NCI-H2227 treated with DMSO at 0.1 percent for 48 hours (cell line): ENCODE measurements at places on chromosomes 11 and 22.

DNA sequence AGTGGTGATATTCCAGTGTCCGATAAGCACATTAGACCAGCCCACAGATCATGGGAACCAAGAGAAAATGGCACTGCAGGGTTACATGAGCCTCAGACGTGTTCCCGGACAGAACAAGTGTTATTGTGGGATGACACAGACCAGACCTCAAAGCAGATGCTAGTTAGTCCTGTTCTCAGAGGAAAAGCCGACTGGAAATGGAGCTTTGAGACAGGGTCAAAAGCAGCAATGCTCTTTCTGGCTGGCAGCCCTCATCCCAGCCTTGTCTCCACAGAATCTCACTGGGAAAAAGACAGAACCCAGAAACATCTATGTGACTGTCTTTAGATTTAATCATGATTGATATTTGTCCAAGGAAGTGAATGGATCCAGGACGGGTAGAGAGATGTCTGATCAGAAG, 506.8 kb downstream of the INSC start:
- DNase-seq, result no peak

DNA sequence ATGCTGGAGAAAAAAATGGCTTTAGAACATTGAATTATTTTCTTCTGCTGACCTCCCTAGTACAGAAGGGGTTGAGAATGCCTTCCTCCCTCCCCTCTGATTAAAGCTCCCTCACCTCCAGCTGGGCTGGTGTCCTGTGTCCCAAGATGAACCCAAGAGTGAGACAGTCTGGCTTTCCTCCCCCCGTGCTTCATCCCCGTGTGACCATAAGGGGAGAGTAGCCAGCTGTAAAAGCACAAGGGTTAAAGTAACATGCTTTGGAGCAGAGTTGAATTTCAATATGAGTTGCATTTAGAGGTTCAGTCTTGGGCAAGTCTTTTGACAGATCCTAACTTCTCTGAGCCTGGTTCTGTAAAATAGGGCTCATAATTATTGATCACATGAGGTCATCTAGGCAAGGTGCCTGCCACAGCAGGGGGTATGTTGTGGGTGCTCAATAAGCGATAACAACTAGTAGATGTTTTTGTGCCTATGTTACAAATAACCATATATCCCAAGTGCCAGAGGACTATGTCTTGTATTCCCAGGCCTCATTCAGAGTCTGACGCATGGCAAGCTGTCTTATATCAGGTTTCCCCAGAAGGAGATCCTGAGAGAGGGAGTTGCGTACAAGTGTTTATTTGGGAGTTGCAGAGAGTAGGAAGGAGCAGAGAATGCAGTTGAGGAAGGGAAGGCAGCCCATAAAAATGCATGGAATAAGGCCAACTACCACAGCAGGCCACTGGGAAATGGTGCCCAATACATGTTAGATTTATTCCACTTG, 4.1 kb downstream of the PRG2 start:
- no peak for DNase-seq

DNA sequence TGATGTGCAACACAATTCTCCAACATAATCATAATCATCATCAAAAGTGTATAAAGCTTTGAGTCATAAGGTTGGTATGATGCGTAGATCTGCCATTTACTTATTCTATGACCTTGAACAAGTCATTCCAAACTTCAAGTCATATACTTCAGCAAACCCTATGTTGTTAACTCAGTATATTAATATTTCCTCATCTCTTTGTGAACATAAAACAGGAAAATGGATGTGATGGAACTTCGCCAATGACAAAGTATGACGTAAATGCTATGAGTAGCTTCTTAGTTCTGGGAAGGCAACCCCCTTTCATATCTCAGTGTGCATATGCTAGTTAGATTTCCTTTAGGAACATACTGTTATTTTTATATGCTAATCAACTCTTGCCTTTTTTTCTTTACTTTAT, 102.7 kb upstream of the ANO3 start:
- no peak for DNase-seq

- no peak for DNase-seq
These were observed 80.4 kb downstream of the SERGEF start for GRCh38 chr11:17932472-17932871.

GRCh38 chr11:68840661-68841653, 759 bp downstream of the CPT1A start:
- no peak for DNase-seq

- no peak for DNase-seq
These were observed 1.8 kb upstream of the KRTAP5-4 start for GRCh38 chr11:1623716-1624115.

DNA sequence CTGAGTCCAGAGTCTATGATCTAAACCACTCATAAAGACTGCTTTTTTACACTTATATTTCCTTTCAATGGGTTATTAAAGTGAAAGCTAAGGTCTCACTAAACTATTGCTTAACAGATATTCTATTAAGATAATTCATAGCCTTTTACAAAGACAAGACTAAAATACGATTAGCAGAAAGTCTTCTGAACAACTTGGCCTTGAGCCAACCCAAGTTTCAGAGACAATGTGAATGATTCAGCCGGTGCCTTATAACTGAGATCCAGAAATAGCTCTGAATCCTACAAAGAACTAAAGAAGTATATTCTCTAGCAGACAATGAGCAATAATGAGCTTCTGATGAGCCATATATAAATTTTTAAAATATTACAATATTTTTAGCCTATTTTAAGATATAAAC, 41.5 kb upstream of the CARD18 start:
- peak; percentile 29 for DNase-seq

DNA sequence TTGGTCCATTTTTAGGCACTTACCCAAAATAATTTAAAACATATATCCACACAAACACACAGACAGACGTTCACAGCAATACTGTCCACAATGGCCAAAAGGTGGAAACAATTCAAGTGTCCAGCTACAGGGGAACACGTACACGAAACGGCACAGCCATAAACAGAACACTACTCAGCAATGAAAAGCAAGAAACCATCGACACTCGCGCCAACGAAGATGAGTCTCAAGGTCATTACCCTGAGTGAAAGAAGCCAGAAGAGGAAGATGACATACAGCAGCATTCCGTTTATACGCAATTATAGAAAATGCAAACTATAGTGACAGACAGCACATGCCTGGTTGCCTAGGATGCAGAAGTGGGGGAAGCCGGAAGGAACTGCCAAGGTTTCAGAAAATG, 13.4 kb upstream of the COMT start:
- DNase-seq, result no peak

- DNase-seq, result no peak
These were observed 165.6 kb upstream of the DDI1 start for GRCh38 chr11:103870821-103871309.

- no peak for DNase-seq
These were observed 35.8 kb downstream of the TNKS1BP1 start for GRCh38 chr11:57288771-57289579.

DNA sequence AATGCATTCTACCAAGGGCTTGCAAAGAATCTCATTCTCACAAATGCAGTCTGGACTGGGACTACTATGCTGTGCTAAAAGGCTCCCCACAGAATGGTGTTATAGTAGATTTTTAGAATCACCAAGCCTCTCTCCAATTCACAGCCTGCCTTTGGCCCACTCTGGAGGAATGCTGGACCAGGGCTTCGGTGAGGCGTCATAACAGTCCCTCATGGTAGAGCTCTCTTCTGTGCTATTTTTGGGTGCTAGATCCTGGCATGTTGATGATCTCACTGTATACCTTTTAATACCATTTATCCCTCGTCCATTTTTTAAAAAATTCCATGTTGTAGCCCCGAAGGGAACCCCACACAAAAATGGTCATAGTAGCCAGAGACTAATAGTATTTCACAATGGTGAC, 17.6 kb downstream of the MAP6 start:
- no peak for DNase-seq

DNA sequence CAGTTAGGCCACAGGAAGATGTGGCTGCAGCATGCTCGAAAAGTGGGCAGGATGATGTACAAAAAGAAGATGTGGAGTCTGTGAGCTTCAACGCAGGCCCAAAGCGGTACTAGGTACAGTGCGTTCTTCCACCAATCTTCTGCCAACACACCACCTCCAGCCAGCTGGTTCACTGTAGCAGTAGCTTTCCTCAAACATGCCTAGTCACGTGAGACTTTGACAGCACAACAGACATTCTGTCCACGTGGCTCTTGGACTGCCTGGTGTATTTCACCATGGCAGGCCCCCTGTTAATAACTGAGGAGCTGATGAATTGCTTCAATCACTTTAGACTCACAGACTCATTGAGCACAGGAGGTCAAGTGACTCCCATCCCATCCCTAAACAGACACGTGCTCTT, 14.1 kb downstream of the SYN3 start:
- no peak for DNase-seq

DNA sequence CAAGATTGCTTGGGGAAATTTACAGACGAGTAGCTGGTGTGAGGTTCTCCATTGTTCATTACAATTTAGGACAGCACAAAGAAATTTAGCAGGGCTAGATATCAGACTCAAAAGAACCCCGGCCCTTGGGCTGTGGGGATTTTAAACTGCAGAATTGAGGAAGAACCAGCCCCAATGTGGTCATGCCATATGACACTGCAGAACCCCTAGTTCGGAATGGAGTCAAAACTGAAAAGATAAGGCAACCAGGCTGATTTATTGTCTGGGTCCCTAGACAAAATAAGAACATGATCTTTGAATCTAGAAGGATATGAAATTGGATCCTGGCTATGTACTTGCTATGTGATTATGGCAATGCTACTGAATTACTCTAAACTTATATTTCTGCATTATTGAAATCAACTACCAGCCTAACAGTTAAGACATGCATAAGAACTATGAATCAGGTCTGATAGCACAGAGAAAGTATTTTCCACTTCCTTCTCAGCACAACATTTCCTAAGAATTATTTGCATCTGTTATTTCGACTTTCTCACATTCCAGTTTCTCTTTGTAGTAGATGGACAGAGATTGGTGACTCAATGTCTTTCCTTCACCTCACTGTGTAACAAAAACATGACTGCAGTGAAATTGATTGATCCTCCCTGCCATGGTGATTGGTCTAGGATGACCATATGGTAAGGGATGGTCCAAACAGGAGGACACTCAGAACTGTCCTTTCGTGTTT, 13.2 kb downstream of the MMP3 start:
- DNase-seq, result no peak

DNA sequence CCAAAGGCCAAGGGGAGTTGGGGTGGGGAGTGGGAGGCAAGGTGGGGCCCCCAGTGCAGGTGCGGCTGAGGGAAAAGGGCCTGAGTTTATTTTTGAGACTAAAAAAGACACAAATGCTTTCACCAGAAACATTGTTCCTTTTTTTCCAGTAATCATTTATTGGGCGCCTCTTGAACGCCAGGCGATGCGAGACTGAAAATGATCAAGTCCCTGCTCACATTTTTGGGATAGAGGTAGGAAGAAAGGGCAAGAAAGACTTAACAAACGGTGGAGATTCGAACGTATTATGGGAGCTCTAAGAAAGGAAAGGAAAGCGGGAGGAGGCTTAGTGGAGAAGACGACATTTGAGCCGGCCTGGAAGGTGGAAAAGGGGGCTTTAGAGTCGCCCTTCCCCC, 796 bp upstream of the SF3B2 start:
- no peak for DNase-seq

DNA sequence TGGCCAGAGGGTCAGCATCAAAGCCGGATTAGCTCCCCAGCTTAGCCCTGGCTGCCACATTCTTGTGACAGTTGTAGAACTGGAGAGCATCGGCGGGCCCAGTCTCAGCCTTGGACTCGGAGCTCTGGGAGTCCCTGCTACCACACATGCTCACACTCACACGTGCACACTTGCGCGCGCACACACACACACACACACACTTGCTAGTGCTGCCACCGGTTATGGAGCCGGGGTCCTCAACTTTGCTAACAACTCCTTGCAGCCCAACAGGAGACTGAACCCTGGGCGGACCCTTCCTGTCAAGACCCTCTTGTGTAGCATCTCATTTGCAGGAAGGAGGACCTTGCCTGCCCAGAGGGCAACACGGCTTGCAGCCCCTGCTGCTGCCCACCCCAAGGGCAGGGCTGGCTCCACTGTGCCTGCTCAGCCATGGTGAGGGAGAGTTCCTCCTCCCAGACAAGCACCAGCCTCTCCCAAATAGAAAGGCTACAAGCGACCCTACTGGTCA, 107.6 kb downstream of the WNT7B start:
- no peak for DNase-seq

GRCh38 chr11:63866211-63866610, 27.3 kb downstream of the MARK2 start:
- DNase-seq, result no peak

GRCh38 chr22:28703436-28703835, 23.8 kb upstream of the TTC28 start:
- no peak for DNase-seq

GRCh38 chr11:76124905-76125770, 81.2 kb downstream of the WNT11 start:
- DNase-seq, result no peak

- DNase-seq, result no peak
These were observed 90.4 kb downstream of the ZNF280B start for GRCh38 chr22:22418163-22418549.

DNA sequence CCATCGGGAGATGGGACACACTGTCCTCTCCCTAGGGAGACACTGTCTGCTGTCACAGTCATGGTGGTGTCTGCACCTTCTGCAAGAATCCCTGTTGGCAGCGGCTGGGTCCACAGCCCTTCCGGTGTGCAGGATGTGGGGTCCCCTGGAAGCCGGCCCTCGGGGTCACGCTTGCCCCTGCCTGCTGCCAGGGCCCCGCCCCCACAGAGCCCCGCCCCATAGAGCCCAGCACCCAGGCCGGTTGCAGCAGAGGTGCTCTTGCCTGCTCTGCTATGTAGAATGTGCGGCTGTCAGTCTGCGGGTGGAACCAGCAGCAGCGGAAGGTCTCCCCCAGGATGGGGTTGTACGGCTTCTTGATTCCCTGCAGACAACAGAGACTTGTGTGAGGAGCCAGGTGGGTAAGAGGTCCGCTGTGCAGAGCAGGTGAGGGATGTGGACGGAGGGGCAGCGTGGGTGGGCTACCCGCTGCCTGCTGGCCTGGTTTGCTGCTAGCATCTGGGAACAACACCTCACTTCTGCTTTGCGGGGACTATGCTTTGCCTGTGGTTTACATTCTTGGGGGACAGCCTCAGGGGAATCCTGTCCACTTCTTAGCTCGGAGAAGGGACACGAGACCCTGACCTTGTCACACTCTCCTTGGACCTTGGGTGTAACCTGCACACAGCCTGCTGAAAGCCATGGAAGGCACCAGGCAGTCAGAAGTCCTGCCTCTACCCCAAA, 44.9 kb upstream of the CARS1 start:
- no peak for DNase-seq

DNA sequence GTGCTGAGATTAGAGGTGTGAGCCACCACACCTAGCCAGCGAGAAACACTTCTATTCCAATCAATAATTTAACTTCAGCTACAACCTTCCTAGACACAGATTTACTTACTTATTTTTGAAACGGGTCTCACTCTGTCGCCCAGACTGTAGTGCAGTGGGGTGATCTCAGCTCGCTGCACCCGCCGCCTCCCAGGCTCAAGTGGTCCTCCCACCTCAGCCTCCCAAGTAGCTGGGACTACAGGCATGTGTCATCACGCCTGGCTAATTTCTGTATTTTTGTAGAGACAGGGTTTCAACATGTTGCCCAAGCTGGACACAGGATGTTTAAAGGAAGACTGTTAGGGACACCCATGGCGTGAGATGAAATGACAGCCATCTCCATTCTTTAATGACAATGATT, 61.3 kb downstream of the MICAL3 start:
- DNase-seq, result no peak
